ENCODE measurements at places on chromosomes 6 and 20. TPM values are rescaled to one million over a fixed set of nuclear protein-coding genes. Genes with fewer than 3 reads are reported as not detected.

The CNR1 gene
- total RNA-seq, result not detected

GRCh38 chr20:53226826-53227225, 254.7 kb downstream of the TSHZ2 start:
- DNase-seq, result no peak

DNA sequence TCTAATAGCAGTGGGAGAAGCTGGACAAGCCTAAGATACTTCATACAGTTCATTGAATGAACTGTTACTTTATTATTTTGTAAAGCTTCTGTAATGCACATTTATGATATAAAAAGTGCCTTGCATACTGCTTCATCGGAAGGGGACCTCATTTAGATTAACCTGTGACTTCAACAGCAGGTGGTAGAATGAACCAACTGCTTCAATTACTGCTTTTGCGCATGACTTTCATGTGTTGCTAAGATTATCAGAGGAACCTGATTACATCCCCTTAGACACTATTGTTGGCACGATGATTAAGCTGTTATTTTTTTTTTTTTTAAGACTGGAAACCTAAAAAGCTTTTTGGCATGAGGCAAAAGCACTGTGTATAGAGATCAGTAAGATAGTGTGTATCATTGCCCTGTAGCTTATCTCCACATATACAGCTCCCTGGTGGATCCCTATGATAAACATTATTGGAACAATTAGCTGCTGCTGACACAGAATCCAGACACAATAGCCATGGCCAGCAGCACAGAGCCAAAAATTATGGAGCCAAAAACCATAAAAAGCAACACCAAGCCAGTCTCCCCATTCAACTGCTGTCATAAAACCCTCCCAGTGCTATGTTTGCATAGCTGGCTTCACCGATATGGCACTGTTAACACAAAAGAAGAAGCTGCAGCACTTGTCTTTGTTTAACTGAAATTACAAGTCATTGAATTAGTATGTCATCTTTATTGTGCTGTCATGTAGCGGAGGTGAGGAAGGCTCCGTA, 731.6 kb upstream of the MMS22L start:
- no peak for DNase-seq

GRCh38 chr20:51300104-51300503, 242.4 kb downstream of the NFATC2 start:
- DNase-seq, result no peak

Measured in HFFc6 (cell line).